ENCODE measurements at places on chromosomes 16 and 17. TPM values are rescaled to one million over a fixed set of nuclear protein-coding genes. Genes with fewer than 3 reads are reported as not detected.

GRCh38 chr17:76161619-76162266 is 20.7 kb upstream of the FOXJ1 start:
- DNase-seq: no peak

DNA sequence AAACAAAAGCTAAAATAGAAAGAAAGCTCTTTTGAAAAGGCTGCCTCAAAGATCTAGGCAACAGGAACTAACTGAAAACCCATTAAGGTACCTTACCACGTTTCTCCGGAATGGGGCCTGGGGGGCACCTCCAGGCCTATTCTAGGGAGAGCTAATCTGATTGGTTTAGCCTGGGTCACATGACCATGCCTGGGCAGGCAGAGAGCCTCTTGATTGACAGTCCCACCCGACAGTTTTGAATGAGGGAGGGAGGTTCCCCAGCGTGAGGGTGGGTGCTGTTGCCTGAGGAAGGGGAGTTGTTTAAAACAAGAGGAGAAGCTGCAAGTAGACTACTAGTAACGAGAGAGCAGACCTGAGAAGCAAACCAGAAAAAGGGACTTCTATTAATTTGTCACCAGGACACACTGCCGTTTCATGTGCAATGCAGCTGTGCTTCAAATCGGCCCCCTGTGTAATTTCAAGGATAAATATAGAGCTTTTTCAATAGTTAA is 143.4 kb upstream of the HS3ST2 start:
- DNase-seq: peak; percentile 18

GRCh38 chr16:2905241-2905987 is 6.3 kb upstream of the FLYWCH1 start:
- peak; percentile 95 for DNase-seq

DNA sequence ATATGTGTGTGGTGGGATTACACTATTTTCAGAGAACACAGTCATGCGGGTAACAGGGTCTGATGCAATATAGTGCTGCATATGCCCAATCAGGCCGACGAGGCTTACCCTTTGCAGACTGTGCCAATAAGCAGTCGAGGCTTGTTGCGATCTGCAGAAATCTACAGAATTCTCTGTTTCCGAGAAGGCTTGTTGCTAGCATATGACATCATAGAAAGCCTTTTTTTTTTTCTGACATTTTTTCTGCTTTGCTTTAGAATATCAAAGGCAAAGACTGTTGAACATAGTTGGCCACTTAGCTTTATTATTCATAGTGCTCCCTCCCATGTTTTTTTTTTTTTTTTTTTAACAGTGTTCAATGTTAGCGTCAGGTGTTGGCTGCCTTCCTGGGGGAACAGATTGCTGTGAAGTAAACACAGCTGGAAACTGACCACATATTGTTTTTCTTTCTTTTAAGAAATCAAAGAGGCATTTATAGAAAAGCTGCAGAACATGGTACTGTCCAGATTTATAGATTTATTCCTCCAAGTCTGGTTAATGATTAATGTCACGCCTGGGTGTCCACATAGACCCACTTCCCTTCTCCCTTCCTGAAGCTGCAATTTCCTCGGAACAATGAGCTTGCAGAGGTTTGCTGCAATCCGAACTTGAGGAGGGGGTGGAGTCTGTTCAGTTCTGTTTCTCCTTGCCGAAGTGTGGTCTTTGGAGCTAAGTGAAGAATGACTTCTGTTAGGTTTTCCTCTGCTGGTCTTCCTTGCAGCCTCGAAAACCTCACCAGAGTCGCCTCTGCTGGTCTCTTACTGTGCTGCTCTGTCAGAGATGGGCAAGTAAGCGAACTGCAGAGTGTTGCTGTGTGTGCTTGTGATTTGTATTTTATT is 87.3 kb downstream of the MAP2K6 start:
- peak; percentile 53 for DNase-seq

DNA sequence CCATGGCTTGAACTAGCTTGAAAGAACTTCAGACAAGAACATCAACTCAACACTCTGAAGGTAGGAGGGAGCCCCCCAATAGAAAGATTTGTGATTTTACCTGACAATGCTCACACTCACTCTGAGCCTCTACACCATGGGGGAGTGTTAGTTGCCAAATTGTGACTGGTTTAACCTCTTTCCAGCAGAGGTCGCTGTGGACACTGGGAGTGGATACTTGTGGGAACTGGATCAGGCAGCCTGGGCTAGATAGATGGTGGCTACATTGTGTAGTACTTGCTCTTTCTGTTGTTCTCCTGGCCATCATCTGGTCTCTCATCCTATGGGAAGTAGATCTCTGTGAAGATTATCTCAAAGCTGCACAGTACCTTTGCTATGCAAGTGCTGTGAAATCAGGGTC is 2.9 kb downstream of the SMPD3 start:
- DNase-seq: peak; percentile 58

DNA sequence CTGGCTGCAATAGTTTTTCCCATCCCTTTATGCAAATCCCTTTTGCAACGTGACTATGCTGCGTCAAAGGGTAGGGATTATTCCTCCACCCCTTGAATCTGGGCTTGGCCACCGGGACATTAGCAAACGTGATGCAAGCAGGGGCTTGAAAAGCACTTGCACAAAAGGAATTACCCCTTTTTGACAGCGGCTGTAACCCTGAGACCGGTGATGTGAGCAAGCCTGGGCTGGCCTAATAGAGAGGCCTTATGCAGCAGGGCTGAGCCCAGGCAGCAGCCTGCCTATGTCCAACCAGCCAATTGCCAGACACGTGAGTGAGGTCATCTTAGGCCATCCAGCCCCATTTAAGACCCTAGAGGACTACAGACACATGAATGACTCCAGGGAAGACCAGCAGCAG is 30.4 kb upstream of the PAFAH1B1 start:
- peak; percentile 99 for DNase-seq

The RRAD gene
- 130 TPM for total RNA-seq

The KLHL10 gene
- 0.13 TPM for total RNA-seq

The GSG1L gene
- total RNA-seq: not detected

The COPRS gene
- total RNA-seq: 78.7 TPM

The SYNRG gene
- 4.7 TPM for total RNA-seq

The EFCAB5 gene
- not detected for total RNA-seq
